Midbrain (tissue), 1 donor: ENCODE measurements at places on chromosomes 7 and 10.

DNA sequence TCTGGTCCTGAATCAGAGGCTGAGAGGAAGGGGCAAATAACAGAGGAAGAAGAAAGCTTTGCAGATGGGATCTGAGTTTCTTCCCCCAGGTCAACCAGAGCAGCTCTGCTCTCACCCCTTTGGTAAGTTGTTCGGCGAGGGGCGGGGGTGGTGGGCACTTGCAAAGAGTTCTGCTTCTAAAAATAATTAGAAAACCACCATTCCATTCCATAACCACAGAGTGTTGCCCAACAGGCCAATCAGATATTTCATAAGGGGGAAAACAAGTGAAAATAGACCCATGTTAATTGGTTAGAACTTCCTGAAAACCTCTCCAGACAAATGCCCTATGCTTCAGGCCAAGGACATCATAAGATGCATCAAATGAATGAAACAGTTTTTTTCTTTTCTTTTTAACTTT is 43.6 kb upstream of the R3HCC1L start:
- no peak for DNase-seq

DNA sequence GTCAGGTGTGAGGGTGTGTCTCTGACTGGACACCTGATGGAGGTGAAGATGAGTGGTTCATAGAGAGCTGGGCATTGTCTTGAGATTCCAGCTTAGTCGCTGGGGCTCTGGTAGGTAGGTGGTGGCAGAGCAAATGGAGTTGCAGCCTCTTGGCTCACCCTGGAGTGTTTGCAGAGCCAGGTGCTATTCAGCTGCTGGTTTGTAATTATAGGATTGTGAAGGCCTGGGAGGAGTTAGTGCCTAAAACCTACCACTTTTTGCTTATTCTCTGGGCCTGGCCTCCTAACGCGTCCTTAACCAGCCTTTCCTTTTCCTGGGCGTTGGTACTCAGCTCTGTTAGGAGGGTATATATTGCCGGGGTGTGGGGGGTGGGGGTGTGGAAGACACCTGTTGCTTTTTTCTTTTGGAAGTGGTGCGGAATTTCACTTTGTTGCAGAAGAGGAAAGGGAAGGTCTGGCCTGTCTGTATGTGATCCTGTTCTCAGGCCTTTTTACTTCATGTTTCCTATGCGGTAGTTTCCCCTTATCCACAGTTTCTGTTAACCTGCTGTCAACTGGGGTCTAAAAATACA is 3.2 kb downstream of the PPRC1 start:
- DNase-seq: no peak

DNA sequence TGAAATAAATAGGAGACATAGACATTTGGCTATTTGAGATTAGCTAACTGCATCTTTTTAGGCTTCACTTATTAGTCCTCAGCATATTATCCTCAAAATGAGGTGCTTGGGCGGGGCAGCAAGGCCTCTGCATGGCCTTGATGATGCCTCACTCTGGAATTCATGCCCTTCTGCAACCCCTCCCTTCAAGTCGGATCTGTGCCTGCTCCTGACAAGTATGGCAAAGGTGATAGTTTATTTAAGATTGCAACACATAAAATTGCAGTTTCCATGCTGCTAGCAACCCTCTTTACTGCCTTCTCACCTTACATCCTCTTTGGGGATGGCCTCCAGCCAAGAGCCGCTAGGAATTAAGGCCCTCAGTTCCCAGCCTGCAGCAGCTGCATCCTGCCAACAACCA is 241.3 kb upstream of the ADARB2 start:
- no peak for DNase-seq

GRCh38 chr10:44186821-44187220 is 198.1 kb downstream of the CXCL12 start:
- DNase-seq: no peak

DNA sequence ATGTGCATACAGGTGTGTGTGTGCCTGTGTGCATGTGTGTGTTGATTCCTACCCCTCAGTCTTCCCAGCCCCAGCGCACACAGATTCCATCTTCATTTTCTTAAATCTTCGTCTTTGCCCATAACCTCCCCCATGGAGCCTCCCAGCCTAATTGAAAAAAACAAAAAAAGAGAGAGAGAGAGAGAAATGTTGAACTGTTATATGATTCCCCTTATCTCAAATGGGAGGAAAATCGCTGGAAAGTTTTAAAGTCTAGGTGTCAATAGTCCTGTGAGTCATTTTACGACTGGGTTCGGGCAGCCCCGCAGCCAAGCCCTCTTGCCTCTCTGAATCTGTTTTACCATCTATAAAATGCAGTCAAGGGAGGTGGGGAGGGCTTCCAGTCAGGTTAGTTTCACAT is 60.9 kb downstream of the SPOCK2 start:
- DNase-seq: no peak

DNA sequence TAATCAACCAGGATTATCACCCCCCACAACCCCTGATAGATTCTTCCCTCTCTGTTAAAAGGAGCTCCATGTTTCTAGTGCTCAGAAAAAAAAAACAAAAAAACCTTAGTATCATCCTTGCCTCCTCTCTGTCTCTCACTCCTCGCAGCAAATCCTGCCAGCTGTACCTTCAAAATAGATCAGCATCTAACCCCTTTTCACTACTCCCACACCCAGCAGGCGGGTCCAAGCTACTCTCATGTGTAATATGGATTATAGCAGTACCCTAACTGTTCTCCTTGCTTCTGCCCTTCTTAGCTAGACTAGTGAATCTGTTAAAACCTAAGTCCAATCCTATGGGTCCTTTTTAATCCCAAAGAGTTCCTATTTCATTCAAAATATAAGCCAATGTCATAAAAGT is 667.4 kb downstream of the MAGI2 start:
- no peak for DNase-seq
